ENCODE measurements at places on chromosomes 13 and 19.

- no peak for DNase-seq
Observed at GRCh38 chr13:95083758-95084157, 217.5 kb downstream of the ABCC4 start.

- DNase-seq, result no peak
Observed at GRCh38 chr13:88649855-88650254, 978.7 kb downstream of the SLITRK5 start.

GRCh38 chr19:17183271-17183761 lies 31.8 kb upstream of the USE1 start:
- no peak for DNase-seq

DNA sequence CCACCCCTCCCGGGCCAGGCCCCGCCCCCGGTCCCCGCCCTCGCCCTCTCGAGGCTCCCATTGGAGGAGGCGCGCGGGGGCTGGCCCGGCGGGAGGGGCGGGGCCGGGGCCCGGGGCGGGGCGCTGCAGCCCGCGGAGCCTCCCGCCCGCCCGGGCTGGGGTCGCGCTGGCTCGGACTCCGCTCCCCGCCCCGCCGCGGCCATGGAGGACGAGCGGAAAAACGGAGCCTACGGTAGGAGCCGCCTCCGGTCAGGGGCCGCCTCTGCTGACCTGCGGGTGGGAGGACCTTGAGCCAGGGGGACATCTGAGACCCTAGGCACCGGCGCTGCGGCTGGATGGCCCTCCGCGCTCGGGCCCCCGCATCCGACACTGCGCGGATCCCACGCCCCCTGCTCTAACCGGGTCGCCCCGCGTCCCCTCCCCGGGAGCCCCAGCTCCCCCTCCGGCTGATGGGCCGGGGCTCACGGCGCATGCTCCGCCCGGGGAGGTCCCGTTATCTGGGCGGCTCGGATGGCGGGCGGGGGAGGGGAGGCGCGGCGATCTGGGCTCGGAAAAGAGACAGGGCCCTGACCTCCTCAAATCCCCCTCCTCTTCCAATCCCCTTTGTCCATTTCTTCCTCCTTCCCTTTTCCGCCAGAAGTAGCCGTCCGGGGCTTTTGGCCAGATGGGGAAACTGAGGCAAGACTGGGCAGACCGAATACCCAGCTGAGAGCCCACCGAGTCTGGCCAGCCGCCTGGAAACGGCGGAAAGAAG lies 15.4 kb upstream of the AP1M2 start:
- peak; percentile 78 for DNase-seq

DNA sequence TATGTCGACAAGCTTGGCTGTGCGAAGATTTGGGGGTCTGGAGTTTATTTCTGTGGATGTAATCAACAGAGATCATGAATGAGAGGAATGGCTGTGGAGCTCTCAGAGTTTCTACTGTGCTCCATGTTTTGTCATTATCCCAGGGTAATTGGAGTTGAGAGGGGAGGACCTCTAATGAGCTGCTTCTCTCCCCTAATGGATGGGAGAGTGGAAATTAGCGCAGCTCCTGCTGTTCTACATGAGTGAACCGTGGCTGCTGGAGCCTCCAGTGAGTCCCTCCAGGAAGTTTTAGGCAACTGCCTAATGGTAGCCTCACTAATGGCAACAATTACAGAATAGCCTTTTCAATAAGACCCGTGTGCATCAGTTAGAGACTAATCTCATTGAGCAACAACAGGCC lies 31.3 kb upstream of the FGF9 start:
- no peak for DNase-seq

GRCh38 chr19:2863816-2864215 lies 3.3 kb upstream of the ZNF556 start:
- DNase-seq, result no peak

- DNase-seq, result no peak
Observed at GRCh38 chr13:34357435-34358232, 539.7 kb downstream of the RFC3 start.

- DNase-seq, result no peak
Observed at GRCh38 chr19:45086480-45086879, 6.5 kb upstream of the PPP1R37 start.

DNA sequence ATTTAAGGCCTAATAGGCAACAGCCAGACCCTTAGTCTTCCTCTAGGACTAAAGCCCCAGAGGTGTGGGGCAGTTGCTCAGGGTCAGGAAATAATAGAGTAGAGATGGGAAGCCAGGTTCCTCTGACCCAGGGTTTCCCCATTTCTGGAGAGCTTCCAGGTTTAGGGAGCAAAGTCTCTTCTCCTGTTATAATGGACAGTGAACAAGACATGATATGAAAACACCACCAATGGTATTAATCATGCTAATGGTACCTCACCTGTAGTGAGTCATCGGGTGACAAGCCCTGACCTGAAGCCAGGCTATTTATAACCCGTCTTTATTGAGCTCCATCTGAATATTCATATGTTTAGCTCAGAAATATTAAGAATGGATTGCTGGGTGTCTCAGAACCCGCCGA lies 24.6 kb downstream of the BICRA start:
- no peak for DNase-seq

- DNase-seq, result no peak
Observed at GRCh38 chr13:21077076-21077787, 15.8 kb upstream of the LATS2 start.

- DNase-seq, result no peak
Observed at GRCh38 chr13:27510082-27510481, 59.7 kb upstream of the MTIF3 start.

DNA sequence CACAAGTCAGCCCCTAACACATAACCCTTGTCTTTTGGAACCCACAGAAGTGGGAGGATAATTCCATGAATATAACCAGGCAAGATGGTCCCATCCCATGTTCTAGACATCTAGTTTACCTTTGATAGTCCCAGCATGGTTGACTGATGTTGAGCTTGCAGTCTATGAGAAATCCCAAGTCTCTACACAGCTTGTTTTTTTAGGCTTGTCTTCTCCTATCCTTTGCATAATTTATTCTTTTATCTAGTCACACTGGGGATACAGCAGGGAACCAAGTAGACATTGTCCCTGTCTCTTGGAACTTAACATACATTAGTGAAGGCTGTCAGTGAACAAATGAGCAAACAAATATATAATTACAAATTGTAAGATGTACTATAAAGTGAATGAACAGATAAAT lies 19.6 kb upstream of the FRY start:
- no peak for DNase-seq

DNA sequence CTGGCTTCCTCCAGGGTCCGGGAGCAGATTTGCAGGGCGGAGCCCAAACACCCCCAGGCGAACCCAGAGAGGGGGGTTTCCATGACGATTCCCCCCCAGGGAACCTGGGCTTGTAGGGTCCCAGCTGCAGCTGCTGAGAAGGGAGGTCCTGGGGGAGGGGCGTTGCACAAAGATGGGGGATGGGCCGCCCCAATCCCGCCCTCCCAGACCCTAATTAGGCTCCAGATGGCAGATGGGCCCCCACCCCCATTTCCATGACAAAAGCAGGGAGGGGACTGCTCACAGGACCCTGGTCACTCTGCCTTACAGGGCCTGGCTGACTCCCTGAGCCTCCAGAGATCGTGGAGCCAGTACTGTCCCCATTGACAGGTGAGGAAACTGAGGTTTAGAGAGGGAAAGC lies 15.2 kb downstream of the ELAVL3 start:
- no peak for DNase-seq

GRCh38 chr19:21750586-21751128 lies 16.7 kb downstream of the ZNF100 start:
- DNase-seq, result no peak

DNA sequence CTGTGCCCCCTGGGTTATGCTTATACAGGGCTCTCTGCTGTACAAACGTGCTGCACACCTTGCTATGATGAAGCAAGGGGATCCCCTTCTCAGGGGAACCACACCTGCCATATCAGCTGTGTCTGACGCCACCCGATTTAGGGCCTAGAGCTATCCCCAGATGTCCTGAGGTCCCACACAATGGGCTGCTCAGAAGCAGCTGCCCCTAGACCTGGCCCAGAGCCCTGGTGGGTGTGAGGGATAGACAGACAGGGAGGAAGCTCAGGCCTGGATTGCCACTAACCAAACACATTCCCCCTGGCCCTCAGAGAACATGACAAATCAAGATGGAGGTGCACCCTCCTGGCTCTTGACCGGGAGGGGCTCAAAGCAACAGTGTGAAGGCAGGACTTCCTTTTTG lies 59.3 kb downstream of the TSHZ3 start:
- DNase-seq, result no peak

- no peak for DNase-seq
Observed at GRCh38 chr19:54339646-54340358, 840 bp upstream of the LILRA4 start.

- DNase-seq, result no peak
Observed at GRCh38 chr19:13315495-13315894, 165.3 kb downstream of the IER2 start.

- no peak for DNase-seq
Observed at GRCh38 chr19:55209693-55210472, 582 bp upstream of the PTPRH start.

DNA sequence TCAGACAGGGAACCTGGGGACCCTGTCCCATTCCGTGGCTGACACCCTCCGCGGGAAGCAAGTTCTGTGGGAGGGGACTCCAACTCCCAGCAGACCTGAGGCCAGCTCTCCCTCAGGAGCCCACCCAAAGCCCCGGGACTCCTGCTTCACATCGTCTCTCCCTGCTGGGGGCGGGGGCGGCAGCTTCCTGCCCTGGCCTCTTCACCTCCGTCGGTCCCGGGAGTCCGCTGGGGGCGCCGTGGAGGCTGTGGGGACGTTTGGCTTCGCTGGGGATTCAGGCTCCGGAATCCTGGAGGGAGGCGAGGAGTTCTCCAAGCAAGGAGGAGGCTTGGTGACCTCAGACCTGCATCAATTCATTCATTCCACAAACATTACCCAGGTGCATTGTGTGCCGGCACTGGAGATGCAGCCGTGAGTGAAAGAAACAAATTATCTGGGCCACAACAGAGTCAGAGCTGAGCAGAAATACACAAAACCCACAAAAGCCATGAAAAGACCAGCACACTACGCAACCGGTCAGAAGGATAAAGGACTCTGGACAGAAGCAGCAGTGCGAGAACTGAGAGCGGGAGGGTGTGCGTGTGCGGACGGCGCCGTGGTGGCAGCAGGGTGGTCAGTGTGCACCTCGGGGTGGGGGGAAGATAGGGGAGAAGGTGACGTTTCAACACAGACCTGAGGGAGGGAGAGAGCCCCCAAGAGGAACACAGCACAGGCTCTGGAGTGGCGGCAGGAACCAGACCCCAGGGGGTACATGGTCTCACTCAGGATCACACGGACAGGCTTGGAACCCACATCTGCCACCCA lies 19.0 kb downstream of the EPS8L1 start:
- DNase-seq, result no peak

- no peak for DNase-seq
Observed at GRCh38 chr19:4278010-4278409, 1.1 kb upstream of the SHD start.

GRCh38 chr19:2491130-2491801 lies 15.3 kb downstream of the GADD45B start:
- DNase-seq, result no peak

- no peak for DNase-seq
Observed at GRCh38 chr13:92677571-92677970, 549.0 kb upstream of the GPC6 start.

DNA sequence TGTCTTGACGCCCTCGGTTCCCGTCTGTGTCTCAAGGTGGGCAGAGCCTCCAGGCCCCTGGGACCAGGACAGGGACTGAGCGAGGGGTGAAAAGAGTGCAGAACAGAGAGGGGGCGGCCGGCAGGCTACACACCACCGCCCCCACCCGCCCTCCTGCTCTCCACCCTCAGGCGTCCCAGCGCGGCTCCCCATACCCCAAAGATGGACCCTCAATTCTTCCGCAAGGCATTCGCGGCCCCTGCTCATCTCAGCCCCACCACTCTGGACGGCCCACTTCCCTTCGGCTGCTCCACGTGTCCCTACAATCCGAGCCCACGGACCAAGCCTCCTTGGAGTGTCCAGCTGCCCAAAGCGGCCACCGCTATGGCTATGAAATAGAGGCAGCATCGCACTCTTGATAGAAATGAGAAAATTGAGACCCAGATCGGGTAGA lies 1.8 kb downstream of the KLF16 start:
- DNase-seq, result no peak

- no peak for DNase-seq
Observed at GRCh38 chr13:39563470-39563735, 39.6 kb downstream of the LHFPL6 start.

- DNase-seq, result no peak
Observed at GRCh38 chr19:48102870-48103751, 7.5 kb downstream of the PLA2G4C start.

- no peak for DNase-seq
Observed at GRCh38 chr13:26759907-26760831, at the start of gene GPR12. Gene GPR12 (minus strand): TSS chr13:26760786. CDS start chr13:26759827, 959 bp downstream.

DNA sequence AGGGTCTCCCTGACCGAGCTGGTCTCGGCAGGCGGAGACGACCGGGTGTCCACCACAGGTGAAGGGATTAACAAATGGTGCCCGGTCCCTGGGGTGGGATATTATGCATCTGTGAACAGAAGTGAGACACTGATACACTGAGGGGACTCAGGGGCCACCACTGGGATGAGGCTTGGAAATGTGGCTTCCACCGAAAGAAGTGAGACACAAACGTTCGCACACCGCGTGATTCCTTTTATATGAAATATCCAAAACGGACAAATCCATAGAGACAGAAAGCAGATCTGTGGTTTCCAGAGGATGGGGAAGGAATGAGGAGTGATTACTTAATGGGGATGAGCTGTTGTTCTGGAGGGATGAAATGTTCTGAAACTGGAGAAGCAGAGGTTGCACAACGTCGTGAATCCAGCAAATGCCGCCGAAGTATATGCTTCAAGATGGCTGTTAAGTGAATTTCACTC lies 47.5 kb downstream of the C13orf46 start:
- no peak for DNase-seq

- DNase-seq, result no peak
Observed at GRCh38 chr13:40502236-40502635, 164.2 kb downstream of the FOXO1 start.

DNA sequence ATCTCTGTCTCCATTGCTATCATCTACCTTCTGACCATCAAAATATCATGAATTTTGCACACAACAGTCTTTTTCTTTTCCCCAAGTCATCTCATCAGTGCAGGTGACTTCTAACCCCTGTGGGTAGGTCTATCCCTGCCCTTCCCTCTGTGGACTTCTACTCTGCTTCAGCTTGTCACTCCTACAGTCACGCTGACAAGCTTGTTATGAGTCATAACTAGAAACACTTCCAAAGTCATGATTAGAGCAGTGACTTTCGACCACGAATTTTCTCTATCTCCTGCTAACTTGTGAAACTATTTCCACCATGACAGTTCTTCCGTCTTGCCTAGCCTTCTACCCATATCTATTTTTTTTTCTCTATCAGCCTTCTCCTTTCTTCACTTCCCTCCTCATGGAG lies 343.7 kb upstream of the ARGLU1 start:
- DNase-seq, result no peak

GRCh38 chr19:10636304-10636972 lies 11.1 kb downstream of the SLC44A2 start:
- no peak for DNase-seq

DNA sequence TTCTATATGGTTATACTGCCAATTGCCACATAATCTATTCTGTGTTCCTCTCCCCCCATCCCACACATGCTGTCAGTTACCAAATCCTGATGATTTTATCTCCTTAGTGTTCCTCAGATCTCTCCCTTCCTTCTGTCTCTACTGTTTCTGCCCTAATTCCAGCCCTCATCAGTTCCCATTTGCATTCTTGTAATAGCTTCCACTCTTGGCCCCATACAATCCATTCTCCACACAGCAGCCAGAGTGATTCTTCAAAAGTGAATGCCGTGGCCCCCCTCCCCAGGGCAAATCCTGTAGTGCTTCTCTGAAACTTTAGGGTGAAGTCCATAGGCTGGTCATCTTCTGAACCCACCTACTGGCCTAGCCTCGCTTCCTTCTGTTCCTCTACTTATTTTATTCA lies 114.4 kb downstream of the ZAR1L start:
- DNase-seq, result no peak

GRCh38 chr13:83845106-83845505 lies 37.2 kb downstream of the SLITRK1 start:
- DNase-seq, result no peak
